ENCODE measurements at places on chromosomes 13 and 19.
A peak's percentile ranks its signal among the peaks of the same experiment; 100 is the strongest.

GRCh38 chr13:39768962-39769361 is 113.5 kb downstream of the COG6 start:
- DNase-seq = no peak

DNA sequence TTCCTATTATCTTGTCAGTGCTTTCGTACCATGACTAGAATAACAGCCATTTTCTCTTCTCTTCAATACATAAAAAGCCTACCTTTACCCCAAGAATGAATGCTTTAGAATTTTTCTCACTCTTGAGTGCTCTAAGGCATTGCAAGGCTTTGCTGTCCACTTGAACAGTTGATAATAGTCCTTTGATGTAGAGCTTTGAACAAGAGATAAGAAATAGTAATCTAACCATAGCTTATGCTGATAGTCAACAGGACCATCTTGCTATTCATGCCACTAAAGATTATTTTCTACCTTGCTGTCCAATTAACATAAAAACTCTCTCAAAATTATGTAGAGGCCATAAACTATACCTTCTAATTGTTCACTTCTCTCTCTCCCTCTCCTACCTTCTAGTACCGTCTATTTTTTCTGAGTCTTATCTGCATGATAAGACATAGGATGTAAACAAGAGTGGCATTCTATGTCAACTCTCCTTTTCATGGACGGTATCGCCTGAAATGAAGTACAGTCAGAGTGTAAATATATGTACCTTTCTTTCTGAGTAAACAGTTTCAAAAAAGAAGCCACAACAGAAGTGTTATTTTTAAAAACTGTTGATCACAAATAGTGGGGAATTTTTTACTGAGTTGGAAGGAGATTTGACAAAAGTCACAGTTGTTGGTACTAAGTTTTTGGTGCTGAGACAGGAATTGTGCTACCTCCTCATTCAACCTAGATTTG is 297.9 kb downstream of the NDFIP2 start:
- no peak for DNase-seq

DNA sequence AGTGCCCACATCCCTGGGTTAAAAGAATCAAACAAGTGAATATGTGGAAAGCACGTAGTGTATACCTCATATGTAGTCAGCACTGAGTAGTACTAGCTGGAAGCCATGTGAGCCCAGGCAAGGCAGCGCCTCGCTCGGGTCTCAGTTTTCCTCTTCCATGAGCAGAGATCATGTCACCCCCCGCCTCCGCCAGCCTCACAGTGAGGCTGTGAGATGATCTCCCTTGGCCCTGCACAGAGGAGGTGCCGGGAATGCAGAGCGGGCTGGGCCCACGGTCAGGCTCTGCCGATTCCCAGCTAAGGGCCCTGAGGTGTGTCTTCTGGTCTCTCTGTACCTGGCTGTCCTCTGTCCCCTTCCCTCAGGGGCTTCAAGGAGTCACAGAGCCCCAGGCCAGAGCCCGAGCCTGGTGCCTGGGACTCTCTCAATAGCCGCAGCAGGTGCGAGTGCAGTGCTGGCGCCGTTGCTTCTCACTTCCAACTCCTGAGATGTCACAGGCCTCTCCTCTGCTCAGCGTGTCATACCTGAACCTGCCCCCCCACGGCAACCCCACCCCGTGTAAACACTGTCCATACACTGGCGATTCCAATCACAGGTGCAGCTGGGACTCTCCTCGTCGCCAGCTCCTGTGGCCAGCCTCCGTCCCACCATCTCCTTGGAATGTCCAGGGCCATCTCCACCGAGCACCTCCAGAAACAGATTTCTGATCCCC is 26.9 kb downstream of the DPF1 start:
- no peak for DNase-seq

DNA sequence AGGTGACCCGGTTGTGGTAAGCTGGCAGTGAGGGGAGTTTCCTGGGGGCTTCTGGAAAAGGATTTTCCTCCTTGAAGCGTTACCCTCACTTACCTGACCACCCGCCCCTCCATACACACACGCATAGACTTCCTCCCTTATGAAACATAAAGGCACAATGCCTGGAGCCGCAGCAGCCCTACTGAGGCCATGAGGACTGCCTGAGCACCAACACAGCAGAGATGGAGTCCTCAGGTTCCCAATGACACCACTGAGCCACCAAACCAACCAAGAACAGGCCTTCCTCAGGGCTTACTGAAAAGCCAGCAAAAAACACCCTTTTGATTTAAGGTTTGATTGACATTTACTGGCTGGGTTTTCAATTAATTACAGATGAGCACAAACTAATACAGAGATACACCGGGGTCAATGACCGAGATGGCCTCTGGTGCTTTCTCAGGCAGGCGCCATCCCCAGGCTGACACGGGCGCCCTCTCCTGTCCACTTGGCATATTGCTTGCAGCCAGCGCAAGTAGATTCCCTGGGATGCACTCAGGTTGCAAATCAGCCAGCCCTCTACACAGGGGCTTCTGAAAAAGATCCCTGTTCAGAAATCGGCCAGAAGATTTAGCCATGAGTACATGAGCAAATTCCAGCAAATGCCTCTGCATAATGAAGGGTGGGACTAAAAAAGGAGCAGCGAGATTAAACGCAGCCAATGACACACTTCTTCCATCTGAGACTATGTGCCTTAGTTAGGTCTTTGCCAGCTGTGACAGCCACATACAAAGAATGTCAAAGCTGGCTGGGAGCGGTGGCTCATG is 14.8 kb downstream of the OPA3 start:
- peak; percentile 71 for DNase-seq

- no peak for DNase-seq
Observed at GRCh38 chr19:44767295-44768180, 10.2 kb upstream of the CBLC start.

DNA sequence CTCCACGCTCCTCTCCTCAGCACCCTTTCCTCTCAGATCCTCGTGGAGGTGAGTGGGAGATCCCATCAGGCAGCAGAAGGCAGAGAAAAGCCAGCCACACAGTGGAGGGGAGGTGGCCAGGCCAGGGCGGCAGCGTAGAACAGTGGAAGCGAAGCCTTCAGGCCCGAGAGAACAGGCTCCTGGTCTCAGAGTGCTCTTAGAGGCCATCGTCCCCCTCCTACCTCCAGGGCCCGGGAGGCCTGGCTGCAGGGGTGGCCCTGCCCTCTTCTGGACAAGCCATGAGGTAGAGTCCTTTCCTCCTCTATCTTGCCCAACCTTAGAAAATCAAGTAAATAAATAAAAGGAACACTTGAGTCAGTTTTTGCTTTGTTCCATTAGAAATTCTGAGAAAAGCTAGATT is 202.0 kb downstream of the KATNAL1 start:
- DNase-seq = no peak
